Panc1 (cell line): ENCODE measurements at places on chromosomes 2 and 18. TPM values are rescaled to one million over a fixed set of nuclear protein-coding genes. Genes with fewer than 3 reads are reported as not detected.

- DNase-seq = no peak
Observed at GRCh38 chr18:12044591-12044990, 49.1 kb upstream of the ANKRD62 start.

The SNED1 gene
- total RNA-seq = 11.0 TPM

GRCh38 chr2:236273126-236273525 lies 8.9 kb upstream of the ASB18 start:
- DNase-seq = no peak

The TUBB8B gene
- not detected for total RNA-seq

DNA sequence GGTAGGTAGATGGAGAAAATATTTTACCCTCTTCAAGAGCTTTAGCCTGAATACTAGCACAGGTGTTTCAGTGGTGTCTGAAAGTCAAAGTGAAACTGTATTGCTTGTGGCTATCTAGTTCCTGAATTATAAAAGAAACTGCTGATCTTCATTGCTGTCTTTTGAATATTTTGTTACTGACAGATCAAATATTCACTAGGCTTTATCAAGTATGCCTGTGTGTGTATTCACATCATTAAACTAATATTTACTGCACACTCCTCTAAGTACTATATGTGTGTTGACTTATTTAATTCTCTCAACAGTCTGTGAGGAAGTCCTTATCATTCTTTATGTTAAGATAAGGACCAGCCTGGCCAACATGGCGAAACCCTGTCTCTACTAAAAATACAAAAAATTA lies 139.6 kb downstream of the SOCS6 start:
- DNase-seq = no peak

The POTEJ gene
- total RNA-seq = not detected

The OTOS gene
- total RNA-seq = not detected

- no peak for DNase-seq
Observed at GRCh38 chr18:62877411-62878221, 162.3 kb downstream of the PHLPP1 start.

DNA sequence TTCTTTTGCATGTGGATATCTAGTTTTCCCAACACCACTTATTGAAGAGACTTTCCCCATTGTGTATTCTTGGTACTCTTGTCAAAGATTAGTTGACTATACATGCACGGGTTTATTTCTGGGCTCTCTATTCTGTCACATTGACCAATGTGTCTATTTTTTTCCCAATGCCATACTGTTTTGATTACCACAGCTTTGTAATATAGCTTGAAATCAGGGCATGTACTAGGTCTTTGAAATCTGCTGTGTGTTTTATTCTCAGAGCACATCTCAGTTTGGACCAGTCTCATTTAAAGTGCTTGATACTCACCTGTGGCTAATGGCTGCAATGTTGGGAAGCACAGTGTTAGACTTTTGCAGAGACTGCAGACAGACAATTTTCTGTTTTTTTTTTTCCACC lies 32.8 kb upstream of the IL36G start:
- DNase-seq = no peak

DNA sequence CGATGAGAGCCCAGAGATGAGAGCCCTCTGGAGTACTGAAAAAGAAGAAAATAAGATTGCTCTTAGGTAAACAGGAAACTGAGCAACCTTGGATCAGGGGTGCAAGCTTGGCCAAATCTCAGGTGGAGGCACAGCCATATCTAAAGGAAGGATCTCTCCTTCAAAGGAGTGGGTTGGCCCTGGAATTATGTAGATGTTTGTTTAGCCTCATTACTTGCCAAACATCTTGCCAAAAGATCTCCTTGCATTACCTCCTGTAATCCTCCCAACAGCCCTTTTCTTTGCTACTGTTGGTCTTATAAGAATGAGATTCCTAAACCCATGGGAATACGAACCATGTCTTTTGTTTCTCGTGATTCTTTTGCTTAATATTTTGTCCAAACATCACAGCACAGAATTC lies 332.6 kb upstream of the NCKAP5 start:
- no peak for DNase-seq

The PDE11A gene
- not detected for total RNA-seq

The DSG3 gene
- total RNA-seq = 0.03 TPM

DNA sequence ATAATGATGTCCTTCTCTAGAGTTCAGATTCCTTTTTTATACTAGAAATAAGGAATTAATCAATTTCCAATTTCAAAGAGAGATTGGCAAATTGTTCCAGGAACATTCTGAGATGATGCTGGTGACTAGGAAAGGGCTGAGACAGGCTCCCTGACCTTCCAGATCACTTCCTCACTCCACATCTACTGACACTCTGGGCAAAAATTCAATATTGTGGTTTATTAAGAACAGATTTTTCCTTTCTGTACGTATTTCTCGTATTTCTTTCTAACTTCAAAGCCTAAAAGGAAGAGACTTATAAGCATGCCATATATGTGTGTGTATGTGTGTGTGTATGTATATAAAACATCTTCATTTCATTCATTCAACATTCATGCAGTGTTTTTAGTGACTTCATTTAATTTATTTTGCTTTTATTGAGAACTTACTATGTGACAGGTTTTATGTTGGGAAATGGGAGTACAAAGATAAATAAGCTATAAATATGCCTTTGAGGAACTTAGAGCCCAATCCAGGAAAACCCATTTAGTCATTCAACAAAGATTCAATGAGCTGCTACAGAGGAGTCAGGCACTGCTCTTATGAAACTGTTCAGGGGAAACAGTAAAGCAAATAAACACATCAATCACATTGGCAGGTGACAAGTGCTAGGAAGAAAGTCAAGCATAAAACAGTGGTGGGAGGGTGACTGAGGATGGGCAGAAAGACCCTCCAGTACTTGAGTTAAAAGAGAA lies 137.9 kb downstream of the RDH14 start:
- DNase-seq = no peak

GRCh38 chr2:237735798-237736197 lies 62.8 kb upstream of the RBM44 start:
- no peak for DNase-seq

GRCh38 chr2:32773448-32773808 lies 145.6 kb downstream of the TTC27 start:
- DNase-seq = no peak

The CLEC4F gene
- total RNA-seq = not detected

The SP5 gene
- 0.64 TPM for total RNA-seq
